ENCODE measurements at places on chromosomes 13 and 19.

DNA sequence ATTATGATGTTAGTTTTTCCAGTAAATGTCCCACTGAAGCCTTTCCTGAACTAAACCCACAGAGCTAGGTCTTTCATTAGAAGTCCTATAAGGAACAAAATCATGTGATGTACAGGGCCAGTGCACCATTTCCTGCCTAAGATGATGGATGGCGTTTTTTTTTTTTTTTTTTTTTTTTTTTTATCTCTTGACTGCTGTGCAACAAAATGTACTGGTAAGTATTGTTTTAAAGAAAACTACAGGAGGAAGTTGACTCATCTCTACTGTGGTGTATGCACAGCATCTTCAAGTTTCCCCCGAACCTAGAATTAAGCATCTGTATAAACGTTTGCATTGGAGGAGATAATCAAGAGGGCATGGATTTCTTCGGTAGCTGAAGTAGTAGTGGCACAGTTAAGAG is 197.5 kb downstream of the NBEA start:
- no peak for DNase-seq

GRCh38 chr13:65532231-65532630 is 1697.9 kb downstream of the PCDH9 start:
- DNase-seq, result no peak

DNA sequence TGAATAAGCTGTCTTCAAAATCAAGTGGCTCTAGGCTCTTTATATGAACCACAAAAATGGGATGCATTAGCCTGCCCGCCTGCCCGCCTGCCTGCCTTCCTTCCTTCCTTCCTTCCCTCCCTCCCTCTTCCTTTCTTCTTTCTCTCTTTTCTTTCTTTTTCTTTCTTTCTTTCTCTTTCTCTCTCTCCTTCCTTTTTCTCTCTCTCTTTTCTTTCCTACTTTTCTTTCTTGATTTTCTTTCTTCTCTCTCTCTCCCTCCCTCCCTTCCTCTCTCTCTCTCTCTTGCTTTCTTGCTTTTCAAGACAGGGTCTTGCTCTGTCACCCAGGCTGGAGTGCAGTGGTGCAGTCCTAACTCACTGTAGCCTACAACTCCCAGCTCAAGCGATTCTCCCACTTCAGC is 26.9 kb downstream of the F2RL3 start:
- no peak for DNase-seq

DNA sequence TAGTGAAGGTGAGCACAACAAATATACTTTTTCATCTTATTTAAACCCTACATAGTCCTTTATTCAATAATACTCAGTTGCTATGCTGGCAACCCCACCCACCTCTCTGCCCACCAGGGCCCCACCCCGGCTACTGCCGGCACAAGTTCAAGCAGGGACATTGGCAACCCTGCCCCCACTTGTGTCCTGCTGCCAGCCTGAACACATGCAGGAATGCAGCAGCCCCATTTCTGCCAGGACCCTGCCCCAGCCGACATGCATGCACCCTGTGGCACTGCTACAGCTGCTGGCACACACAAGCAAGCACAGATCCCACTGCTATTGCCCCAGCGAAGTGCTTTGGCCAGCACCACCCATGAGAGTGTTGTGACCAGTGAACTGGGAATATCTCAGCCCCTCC is 289.8 kb downstream of the COG6 start:
- no peak for DNase-seq

DNA sequence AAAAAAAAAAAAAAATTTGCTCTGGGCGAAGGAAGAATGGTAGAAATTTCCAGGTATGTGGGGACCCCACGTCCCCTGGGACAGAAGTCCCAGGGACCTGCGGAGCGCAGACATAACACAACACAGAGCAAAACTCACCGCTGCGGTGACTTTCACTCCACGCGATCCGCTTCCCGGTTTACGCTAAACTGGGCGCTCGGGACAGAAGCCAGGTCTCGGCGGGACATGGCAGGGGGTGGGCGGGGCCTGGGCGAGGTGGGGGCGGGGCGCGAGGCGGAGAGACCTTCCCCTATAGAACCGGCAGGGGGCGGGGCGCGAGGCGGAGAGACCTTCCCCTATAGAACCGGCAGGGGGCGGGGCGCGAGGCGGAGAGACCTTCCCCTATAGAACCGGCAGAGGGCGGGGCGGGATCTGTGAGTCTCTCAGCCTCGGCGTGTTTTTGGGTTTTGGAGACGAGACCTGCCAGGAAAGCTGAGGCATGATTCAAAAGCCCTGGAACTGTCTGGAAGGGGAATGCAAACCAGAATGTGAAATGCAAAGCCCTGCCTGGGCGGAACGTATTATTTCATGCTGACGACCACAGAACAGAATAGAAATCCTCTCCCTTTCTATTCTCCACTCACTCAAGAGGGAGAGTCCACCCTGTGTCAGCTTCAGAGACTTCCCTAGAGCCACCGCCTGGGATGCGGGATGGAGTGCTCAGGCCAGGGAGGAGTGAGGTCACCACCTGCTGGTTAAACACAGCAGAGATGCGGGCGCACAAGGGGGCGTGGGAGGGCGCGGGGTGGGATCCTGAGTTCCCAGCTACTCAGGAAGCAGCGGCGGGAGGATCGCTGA is 20.2 kb upstream of the ERVV-1 start:
- DNase-seq, result peak; percentile 82

- DNase-seq, result peak; percentile 71
These were observed 6.7 kb downstream of the NAPSA start for GRCh38 chr19:50358483-50359327.

- no peak for DNase-seq
These were observed 23.6 kb downstream of the ZNF541 start for GRCh38 chr19:47549261-47549862.
